DMS79 (cell line): ENCODE measurements at places on chromosomes 2 and 18.

GRCh38 chr18:46250084-46250811 lies 146.1 kb downstream of the HAUS1 start:
- peak; percentile 24 for DNase-seq

DNA sequence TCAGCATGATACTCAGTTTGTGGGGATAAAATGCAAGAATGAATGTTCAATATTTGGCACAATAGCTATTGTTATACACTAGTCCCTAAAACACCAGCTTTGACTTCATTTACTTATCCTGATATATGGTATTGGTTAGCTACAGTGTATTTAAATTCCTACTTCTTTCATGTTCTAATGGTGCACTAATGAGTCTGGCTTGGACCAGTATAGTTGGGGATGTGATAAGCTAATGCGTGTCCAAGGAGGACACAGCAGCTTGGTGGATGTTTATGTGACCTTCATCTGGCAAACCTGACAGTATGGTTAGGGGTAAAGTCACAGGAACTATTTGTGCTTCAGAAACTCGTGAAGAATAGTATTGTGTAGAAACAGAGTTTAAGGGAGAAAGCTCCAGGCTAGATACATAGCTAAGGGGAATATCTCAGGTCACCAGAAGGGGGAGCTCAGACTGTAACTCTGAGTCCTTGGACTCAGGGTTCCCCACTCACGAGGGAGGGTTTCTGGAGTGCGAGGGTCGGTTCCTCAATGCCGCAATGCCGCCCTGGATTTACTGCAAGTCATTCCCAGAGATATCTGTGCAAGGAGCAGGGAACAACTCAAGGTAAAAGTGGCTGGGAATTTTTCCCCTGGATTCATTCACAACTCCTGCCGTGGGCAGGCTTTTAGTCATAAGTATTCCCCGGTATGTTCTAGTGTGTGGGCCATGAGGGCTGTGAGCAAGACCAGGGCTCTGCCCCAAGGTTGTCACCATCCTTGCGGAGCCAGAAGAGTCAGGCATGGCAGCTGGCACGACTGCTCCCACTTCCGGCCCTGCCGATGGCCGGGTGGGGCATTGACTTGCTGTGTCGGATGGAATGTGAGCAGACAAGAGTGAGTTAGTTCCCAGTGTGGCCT lies 14.5 kb downstream of the IL1R2 start:
- DNase-seq = no peak

DNA sequence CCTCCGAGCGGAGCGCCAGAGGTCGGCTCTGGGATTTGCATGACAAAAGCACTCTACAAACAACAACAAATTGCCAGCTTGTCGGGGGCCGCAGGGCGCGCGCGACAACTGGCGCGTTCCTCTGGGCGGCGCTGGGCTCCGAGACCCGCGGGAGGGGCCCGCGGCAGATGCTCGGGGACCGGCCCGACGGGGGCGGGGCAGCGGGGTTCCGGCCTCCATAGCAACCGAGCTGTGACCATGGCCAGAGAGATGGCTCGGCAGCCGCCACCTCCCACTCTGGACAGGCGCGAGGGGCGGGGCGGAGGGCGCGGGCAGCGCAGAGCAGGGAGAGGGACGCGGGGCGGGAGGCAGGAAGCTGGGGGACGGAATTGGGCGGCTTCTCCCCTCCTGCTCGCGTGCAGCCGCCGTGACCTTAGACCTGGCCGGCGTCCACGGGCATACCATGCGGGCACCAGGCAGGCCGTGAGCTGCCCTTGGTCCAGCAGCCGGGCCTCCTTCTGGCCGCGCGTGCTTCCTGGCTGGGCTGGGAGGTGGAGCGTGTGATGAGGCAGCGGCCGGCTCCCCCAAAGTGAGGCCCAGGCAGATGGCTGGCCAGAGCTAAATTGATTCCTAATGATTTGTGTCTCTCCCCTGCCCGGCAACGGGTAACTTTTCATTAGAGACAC lies 171.5 kb downstream of the CELF4 start:
- DNase-seq = peak; percentile 55

DNA sequence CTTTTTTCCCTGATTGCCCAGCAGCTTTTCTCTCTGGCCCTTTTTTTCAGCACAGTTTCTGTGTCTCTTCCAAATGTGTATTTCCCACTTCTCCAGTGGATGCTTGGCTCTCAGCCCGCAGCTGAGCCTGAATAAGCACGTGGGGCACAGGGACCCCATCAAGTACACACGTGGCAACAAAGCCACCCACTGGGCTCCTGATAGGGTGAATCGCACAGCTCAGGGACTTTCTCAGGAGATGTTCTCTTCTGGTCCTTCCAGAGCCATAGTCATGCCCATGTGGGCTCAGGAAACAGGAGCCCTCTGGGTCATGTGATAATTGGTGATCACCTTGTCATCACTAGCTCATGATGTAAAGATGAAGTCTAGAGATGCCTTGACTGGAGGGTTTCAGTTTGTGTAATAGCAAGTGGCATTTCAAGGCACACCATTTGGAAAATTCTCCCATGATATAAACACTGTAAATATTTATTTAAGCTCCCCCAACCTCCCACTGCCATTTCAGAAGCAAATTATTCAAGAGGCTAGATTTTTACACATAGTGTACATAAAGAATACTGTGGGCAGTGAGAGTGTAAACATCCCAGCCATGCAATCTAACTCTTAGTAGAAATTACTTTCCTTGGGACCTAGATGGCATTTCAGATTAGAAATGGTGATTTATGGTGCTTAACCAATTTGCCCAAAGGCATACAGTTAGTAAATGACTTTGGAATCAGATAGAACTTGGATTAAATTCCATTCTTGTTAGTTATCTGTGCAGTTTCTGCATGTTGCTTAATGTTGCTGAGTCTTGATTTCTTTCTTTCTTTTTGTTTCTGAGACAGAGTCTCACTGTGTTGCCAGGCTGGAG lies 597.5 kb downstream of the SLC4A3 start:
- DNase-seq = no peak

GRCh38 chr18:50177294-50177992 lies 17.5 kb downstream of the MYO5B start:
- DNase-seq = no peak

GRCh38 chr18:47226660-47227059 lies 24.8 kb downstream of the SKOR2 start:
- no peak for DNase-seq

GRCh38 chr2:230865307-230865765 lies 594 bp downstream of the ITM2C start:
- DNase-seq = no peak

GRCh38 chr2:84116143-84116542 lies 342.9 kb downstream of the SUCLG1 start:
- no peak for DNase-seq

- DNase-seq = no peak
Measured at GRCh38 chr2:223214394-223215253, 162.6 kb downstream of the KCNE4 start.

DNA sequence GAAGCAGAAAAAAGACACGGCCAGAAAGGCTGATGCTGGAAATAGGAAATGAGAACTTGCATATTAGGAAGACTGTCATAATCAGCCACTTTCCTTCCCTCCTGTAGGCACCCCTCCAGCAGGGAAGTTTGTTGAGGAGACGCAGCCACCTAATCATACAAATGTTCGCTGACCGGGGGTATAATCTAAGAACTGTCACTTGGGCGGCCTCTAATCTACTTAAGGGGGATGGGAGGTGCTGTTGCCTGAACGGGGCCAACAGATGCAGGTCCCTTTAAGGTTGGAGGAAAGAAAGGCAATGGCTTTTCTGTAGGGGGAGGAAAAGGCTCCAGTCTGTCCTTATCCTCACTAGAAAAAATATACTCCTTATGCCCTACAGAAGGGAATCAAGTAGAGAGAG lies 50.6 kb downstream of the DNAJC10 start:
- no peak for DNase-seq

- no peak for DNase-seq
Measured at GRCh38 chr2:98807929-98808328, 77.0 kb upstream of the MGAT4A start.

DNA sequence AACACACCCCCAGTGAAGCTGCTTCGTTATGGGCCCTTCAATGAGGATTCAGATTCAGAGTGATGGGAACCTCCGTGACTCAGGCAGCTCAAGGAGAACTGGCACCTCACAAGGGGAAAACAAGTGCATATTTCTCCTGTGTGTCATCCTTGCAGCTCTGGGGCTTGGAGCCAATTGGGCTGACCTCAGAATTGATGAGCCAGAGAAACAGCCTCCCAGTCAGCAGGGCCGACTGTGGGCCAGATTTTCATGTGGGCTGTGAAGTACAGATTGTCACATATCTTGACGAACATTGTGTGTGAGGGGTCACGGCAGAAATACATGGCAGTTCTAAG lies 189.6 kb upstream of the SP5 start:
- no peak for DNase-seq

DNA sequence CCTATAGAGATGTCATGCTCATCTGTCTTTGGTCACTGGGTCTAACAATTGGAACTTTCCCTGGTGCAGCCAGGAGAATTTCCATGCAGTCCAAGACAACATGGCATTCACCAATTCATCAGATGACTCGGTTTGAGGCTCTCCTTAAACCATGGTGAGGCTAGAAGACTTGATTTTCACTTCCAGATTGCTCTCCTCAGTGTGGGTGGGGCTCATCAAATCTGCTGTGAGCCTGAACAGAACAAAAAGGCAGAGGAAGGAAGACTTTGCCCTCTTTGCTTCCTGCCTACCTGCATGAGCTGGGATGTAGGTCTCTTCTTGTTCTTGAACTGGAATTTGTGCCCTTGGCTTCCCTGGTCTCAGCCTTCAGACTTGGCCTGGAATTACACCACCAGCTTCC lies 203.4 kb upstream of the TRIB2 start:
- no peak for DNase-seq

DNA sequence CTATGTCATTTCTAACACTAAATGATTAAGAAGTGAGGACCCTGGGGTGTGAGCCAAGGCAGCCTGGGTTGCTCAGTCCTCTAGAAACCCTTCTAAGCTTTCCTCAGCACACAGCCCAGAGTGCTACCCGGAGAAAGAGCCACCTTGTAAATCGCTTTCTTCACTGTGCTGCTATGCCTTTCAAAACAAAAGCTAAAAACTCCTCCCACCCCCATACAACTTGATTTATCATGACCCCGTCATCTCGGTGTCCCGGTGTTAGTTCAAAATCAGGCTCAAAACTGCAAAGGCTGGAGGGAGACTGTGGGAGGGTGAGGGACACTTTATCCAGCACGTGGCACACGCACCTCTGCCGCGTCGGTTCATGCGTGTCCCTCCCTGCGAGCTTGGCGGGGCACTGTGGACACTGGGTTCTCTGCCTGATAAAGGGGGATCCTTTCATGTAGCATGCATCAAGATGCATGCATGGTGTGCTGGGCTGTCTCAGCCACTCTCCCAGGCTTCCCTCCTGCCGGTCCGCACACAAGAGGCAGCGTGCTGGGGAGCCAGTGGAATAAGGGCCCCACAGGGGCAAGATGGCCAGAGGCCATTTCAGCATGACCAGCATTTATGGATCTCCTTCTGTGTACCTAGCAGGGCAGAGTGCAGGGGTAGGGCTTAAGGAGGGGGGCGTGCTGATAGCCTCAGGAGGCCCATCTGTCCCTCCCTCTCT lies 170.4 kb downstream of the SMAD7 start:
- no peak for DNase-seq

GRCh38 chr2:225895126-225895525 lies 495.6 kb downstream of the NYAP2 start:
- DNase-seq = no peak

DNA sequence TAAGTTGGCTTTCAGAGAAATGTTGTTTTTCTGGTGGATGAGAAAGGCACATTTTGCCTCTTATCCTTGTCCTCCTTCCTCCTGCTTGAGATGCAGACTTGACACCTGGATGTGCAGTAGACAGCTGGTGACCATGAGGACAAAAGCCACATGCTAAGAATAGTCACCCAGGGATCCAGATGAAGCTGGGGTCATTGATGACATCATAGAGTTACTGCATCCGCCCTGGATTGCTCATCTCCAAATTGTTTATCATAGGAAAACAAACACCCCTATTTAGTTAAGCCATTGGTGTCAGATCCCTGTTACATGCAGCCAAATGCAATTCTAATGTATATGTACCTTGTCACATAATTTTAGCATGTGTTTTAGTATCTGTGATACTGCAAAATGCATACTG lies 16.3 kb upstream of the SLC1A4 start:
- DNase-seq = no peak

DNA sequence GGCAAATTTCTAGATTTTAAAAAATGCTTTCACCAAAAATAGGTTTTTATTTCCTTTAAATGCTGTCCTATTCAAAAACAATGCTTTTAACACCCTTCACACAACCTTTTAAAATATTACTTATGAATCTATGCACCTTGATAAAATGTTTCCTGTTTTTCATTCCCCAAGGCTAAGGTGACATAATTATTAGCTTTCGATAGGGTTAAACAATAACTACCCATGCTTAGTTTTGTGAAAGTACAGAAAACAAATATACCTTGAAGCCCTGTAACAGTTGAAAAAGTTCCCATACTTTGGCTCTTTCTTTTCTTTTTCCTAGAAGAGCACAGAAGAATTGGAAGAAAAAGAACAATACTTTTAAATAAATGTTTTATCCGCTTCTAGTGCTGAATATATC lies 54.9 kb upstream of the ITPRID2 start:
- DNase-seq = no peak

DNA sequence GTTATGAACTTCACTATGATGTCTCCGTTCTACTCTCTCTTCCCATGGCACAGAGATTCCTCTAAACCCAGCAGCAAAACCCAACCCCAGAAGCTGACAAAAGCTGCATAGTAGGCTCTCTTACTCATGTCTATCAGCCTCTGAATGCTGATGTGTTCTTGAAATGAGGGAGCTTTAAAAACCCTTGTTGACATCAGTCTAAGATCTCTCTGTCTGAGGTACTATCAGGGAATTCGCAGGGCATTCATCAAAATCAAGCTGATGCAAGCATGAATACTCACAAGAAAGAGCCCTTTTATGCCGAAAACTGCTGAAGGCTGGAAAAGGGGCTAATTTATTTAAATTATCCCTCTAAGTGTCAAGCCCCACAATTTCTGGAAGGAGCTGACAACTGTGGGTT lies 710.6 kb upstream of the FANCL start:
- no peak for DNase-seq

DNA sequence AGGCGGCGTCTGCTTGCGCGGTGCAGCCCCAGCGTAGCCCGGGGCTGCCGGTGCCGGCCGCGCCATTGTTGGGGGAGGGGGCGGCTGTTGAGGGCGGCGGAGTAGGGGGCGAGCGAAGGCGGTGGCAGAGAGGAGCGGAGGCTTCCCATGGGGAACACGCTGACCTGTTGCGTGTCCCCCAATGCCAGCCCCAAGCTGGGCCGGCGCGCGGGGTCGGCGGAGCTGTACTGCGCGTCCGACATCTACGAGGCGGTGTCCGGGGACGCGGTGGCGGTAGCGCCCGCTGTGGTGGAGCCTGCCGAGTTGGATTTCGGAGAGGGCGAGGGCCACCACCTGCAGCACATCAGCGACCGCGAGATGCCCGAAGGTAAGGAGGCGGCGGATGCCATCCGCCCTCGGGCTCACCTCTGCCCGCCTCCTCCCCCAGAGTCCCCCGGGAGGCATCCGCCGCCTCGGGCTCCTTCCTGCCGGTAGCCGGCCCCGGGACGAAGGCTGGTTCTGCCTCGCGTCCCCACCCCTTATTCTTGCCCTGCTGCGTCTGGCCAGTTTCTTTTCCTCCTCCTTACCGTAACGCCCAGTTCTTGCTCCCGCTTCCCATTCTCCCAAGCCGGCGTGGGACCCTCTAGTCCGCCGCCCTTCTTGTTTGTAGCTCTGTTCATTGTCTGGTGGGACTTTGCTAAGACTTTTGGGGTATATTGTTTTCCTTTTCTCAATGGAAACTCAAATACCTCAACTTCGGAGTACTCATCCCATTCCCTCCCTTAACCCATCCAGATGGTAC lies 500 bp downstream of the CCNYL1 start:
- DNase-seq = no peak
